GM04504 (cell line): ENCODE measurements at places on chromosomes 7 and 10.

DNA sequence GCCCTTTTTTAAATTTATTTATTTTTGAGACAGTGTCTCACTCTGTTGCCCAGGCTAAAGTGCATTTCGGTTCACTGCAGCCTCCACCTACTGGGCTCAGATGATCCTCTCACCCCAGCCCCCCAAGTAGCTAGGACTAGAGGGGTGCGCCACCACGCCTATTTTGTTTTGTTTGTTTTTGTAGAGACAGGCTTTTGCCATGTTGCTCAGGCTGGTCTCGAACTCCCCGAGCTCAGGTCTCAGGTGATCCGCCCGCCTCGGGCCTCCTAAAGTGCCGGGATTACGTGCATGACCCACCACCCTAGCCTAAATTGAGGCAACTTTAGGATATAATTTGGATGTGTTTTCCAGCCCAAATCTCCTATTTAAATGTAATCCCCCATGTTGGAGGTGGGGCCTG is 805 bp downstream of the ZNF736 start:
- no peak for DNase-seq

DNA sequence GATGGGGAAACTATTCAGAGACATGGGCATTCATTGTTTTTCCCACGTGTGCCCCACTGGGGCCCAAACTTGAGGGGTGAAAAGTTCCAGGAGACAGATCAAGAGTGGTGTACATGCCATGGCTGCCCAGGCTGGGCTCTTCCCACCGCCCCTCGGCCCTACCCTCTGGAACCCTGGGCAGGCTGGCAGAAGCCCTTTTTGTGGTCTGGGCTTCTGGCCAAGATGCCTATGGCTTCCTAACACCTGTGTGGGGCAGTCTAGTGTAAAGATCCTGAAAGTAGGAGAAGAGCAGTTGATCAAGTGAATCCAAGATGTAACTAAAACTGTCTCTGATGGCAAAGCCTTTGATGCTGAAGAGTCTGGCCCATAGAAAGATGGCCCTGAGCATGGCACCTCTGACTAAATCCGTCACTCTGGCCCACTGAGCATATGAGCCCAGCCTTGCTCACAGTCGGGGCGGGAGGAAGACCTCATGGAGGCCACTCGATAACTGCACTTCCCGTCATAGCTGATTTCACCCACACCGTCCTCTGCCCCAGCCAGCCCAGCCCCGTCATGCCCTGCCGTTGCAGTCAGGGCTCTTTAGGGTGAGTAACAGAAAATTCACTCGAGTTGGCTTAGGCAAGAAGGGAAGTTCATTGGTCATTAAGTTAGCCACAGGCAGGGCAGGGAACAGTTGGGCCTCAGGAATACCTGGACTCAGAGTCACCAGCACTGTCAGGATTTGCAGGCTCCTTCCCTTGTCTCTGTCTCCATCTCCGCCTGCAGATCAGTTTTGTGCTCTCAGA is 37.9 kb upstream of the MTPAP start:
- no peak for DNase-seq

- no peak for DNase-seq
These were observed 573.4 kb downstream of the ETV1 start for GRCh38 chr7:13416071-13416470.

GRCh38 chr7:121187222-121187621 is 141.6 kb upstream of the WNT16 start:
- no peak for DNase-seq

- no peak for DNase-seq
These were observed 259.6 kb upstream of the SEMA3E start for GRCh38 chr7:83908526-83908925.

GRCh38 chr7:55517191-55517633 is 55.1 kb downstream of the VOPP1 start:
- no peak for DNase-seq

- DNase-seq = no peak
These were observed 905.5 kb downstream of the CNTNAP2 start for GRCh38 chr7:147022056-147022455.
